Activated CD4-positive, alpha-beta T cell treated with anti-CD3 and anti-CD28 coated beads, Interleukin-2, amount 50 U/mL, for 24 hours (primary cell): ENCODE measurements at places on chromosomes 7 and 10.

DNA sequence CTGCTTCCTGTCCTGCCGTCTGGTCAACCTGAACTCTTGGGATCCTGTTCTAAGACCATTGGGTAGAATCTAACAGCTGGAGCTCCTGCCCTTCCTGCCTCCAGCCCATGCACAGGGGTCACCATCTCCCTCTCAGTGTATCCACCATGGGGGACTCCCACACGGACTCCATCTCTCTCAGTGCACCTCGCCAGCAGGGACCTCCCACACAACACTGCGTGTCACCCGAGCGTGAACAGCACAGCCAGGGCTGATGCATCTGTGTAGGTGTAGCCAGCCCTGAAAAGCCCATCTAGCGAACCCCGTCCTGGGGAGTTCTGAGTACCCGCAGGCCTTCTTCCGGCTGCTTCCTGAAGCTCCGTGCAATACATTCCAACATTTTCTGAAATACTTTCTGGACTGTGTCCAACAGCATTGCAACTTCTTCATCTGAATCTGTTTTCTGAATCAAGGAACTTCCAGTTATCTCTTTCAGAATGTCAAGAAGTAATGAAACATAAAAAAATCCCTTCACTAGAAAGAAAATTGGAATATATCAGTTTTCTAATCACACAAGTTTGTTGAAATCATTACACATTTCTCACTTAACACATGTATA lies 52.5 kb downstream of the NCAPG2 start:
- DNase-seq = no peak

- DNase-seq = no peak
Observed at GRCh38 chr7:25402532-25402931, 174.2 kb upstream of the NPVF start.

DNA sequence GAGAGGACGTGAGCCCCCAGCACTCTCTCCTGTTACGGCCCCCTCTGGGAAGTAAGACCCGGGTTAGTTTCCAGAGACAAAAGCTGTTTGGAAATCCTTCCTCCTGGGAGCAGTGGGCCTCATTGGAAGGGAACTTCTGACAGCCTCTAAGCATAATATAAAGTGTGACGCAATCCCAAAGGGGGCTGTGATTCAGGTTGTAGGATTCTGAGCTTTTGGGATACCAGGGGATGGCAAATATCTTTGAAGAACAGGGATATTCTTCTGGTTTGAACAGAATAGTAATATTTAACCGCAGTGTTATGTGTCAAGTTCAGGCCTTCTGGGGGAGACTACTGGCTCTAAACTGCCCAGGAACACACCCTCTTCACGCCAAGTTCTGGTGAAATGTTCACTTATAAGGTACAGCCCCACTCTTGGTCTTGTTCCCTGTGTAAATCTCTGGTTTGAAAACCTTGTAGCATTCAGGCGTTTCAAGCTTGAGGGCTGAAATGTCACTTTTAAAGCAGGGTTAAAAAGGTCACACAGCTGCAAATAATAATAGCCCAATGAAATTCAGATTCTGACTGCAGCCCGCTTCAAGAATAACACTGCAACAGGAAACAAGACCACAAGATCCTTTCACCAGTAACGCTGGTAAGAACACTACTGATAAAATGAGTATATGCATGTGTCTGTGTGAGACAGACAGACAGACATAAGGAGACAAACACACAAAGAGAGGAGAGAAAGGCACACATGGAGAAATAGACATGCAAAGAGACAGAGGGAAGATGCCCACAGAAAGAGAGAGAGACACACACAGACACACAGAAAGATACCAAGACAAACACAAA lies 69.0 kb downstream of the CREB5 start:
- no peak for DNase-seq

DNA sequence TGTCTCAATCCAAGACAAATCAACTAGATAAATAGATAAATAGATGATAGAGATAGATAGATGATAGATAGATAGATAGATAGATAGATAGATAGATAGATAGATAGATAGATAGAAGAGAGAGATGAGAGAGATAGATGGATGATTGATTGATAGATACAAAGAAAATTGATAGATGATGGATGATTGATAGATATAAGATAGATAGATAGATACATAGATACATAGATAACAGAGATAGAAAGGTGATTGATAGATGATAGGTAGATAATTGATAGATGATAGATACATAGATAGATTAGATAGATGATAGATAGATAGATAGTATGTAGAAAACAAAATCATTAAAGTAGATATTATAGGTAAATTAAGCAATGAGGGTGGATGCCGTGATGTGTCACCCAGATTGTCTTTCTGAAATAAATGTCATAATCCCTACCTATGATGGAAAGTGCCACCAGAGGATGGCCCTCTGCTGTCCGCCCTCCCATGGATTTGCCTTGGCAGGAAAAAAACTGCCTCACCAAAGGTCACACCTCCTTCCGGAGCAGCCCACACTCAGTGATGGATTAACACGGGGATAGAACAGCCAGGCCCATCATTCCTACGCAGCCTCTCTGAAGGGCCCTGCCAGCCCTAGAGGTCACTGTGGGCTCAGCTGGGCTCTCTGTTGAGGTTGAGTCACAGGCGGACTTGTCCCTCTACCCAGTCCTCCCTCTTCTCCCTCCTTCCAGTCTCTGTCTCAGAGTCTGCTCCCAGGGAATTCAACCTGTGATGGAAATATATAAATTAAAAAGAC lies 50.8 kb downstream of the KCNH2 start:
- no peak for DNase-seq

DNA sequence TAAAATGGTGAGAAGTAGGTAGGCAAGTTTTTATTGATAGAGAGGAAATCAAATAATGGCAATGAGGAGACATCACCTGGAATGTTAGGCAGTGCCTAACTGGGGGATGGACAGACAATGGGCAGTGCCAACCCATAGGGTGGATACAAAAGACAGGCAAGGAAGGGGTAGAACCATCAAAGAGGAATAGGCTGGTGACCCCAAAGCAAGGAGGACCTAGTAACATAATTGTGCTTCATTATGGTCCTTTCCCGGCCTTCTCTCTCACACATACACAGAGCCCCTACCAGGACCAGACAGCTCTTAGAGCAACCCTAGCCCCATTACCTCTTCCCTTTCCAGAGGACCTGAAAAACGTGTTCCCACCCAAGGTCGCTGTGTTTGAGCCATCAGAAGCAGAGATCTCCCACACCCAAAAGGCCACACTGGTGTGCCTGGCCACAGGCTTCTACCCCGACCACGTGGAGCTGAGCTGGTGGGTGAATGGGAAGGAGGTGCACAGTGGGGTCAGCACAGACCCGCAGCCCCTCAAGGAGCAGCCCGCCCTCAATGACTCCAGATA lies 30.0 kb downstream of the PRSS2 start:
- DNase-seq = no peak

GRCh38 chr10:94205396-94205831 lies 157.3 kb downstream of the NOC3L start:
- DNase-seq = no peak

GRCh38 chr10:19651549-19651948 lies 164.7 kb upstream of the PLXDC2 start:
- DNase-seq = no peak

GRCh38 chr7:41819645-41820044 lies 116.8 kb upstream of the INHBA start:
- DNase-seq = no peak

DNA sequence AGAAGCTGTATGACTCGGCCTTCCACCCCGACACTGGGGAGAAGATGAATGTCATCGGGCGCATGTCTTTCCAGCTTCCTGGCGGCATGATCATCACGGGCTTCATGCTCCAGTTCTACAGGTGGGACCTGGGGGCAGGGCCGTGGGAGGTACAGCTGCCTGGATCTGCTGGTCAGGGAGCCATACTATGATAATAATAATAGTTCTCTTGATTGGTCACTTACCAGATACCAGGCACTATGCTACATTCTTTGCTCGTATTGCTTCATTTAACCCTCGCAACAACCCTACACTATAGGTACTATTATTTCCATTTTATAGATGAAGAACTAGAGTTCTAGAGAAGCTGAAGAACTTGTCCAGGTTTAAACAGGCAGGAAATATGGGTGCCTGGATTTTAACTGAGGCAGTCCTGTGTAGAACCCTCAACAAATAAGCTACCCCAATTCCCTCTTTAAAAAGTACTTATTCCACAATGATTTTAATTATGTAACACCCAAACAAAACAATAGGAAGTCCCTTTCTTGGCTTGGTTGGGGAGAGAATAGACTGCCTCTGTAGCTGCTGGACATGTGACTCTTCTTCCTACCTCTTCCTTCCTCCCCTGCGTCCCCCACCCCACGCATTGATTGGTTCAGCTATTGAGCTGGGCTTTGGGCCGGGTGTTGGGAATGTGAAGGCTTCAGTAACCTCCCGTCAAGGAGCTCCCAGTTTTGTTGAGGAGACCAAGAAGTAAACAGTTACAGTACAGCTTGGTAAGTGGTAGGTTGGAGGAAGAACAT lies 12.8 kb downstream of the SFXN2 start:
- DNase-seq = no peak

GRCh38 chr7:140484951-140485499 lies 5.7 kb upstream of the MKRN1 start:
- DNase-seq = no peak

- DNase-seq = no peak
Observed at GRCh38 chr7:100353685-100354330, 4.1 kb upstream of the PILRB start.

- DNase-seq = no peak
Observed at GRCh38 chr7:139109983-139110411, 477 bp upstream of the ZC3HAV1 start.

- DNase-seq = no peak
Observed at GRCh38 chr7:92340016-92340415, 94.2 kb downstream of the ANKIB1 start.
